ENCODE measurements at places on chromosomes 6 and 20.

GRCh38 chr6:166584155-166584554 is 2.3 kb downstream of the RAMACL start:
- DNase-seq: no peak

DNA sequence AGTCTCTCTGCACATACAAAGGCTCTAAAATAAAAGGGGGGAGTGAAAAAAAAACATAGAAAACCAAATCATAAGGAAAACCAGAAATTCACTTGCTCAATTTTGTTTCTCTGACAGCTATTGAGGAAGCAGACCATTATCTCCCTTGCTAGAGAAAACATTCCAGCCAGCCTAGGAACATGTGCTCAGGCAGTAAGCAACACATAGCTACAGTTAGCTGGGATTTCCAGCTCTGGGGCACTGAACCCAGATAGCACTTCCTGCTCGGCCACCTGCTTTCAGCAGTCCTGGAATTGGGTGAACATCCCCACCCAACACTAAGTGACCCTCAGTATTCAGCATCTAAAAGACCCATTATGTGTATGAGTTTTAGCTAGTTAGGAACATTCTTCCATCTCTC is 61.3 kb downstream of the TNFRSF21 start:
- DNase-seq: no peak

GRCh38 chr6:26468829-26469228 is 11.1 kb downstream of the BTN2A1 start:
- no peak for DNase-seq

GRCh38 chr20:33407251-33407650 is 5.9 kb upstream of the CDK5RAP1 start:
- DNase-seq: peak; percentile 42

DNA sequence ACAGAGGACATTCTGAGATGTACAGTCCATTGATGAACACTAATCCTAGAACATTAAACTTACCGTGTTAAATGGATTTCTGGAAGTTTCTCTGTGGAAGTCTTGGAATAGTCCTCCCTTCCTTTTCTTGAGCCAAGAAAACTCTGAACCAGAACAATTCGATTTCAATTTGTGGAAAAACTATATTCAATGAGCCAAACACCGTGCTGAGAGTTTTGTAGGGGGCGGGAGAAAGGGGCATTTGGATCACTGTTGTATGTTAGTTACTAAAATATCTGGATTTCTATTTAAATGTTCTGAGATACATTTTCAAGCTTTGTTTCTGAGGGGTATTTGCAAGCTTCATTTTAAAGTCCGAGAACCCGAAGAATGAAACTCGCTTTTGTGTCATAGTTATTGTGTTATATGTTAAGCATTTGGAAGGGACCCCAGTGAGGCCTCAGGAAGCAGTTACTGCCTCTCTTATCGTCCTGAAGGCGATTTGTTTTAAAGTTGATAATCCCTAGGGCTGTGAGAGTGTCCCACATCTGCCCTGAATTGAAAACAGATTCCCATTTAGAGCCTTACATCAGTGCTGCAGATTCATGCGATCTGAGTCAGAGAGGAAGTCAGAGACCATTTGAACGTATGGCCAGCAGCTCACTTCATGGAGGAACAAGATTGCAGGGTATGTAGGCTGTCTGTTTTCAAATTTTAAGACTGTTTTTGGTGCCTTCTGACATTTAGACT is 70.8 kb upstream of the SASH1 start:
- DNase-seq: peak; percentile 86

DNA sequence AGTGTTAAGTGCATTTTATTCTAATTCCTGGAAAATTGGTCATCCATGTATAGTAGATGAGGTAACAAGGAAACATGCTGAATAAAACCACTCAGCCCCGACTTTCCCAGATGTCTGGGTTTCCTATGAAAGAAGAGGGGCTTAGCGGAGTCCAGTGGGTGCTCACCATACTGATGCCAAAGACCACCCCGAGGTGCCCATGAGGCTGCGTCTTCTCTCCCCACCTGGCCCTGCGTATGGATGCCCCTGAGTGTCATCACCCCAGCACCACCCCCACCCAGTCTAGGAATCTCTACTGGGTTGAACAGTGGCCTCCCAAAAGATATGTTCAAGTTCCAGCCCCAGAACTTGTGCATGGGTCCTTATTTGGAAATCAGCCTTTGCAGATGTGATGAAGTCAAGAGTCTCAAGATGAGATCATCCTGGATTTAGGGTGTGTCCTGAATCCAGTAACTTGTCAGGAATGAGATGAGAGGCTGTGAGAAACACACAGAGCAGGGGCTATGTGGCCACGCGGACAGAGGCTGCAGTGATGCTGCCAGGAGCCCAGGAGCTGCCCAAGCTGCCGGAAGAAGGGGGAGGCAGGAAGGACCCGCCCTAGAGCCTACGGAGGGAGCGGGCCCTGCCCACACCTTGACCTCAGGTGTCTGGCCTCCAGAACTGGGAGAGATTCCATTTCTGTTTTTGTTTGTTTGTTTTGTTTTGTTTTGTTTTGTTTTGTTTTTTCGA is 124.6 kb upstream of the CDH4 start:
- peak; percentile 58 for DNase-seq

All from astrocyte of the spinal cord (primary cell).